NCI-H1092 (cell line): ENCODE measurements at places on chromosomes 7 and 10.

DNA sequence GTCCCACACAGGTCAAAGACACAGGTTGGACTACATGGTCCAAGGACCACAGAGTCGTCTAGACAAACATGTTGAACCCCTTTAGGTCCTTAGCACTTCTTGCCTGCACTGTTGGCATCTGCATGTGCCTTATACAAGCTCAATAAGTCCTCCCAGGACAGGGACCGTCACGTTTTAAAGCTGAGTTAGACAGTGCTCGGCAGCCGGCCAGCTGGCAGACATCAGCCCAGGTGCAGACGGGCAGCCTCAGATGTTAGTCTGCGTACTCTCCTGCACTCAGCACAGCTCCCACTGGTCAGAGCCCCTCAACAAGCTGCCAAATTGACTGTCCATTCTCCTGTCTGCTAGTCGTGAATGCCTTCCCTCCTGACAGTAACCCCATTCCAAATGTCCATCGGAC is 34.9 kb downstream of the PARP12 start:
- DNase-seq, result no peak

- DNase-seq, result no peak
Observed at GRCh38 chr7:99562832-99563231, 4.4 kb downstream of the ZNF655 start.

DNA sequence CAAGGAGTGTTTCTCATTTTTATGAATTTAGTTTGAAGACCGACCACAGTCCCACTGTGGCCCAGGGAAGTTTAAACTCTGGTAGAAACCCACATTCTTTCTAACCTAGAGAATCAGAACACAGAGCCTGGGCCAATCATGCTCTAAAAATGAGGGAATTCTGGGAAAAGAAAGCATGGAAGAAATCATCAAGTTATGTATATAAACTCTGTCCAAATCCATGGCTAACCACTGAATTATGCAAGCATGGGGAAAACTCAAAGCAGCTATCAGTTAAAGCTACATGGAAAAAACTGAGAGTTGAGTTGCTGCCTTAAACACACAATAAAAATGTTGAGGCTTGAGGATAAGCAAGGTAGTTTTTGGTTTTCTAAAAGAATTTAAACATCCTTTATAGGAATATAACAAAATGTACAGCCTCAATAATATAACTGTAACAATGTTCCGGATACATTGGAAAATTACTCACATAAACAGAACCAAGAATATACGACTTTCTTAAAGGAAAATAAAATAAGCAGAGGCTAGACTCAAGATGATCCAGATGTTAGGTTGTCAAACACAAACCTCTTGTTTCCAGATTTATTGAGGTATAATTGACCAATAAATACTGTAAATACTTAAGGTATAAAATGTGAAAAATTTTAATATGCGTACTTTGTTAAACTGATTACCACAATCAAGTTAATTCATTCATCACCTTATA is 311.2 kb upstream of the GNAI1 start:
- no peak for DNase-seq

DNA sequence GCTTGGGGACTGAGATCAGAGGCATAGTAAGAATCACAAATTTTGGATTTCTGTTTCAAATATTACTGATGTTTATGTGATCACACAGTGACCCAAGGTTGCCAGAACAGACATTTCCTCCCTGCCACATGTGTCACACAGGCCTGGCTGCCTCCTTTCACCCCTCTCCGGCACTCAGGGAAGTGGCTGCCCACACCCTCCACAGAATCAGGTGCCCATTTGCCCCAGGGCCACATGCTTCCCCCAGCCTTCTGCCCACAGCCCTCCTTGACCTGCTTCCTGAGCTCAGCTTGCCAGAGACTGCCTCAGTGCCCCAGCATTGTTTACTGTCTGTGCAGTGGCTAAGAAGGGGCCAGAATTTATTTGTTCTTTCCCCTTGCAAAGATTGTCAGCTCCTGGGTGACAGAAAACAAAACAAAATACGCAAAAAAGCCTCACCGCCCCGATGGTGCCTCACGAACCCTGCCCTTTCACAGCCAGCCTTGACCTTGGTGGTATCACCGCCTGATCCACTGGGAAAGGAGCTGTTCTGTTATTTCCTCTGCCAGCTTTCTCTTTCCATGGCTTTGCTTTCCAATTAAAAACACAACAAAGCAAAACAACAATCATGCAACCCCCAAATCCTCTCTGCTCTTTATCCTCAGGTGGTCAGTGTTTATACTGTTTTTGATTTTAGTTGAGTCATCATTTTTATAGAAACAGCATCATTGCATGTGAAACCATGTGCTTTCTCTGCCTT is 52.8 kb downstream of the CHN2 start:
- DNase-seq, result no peak

DNA sequence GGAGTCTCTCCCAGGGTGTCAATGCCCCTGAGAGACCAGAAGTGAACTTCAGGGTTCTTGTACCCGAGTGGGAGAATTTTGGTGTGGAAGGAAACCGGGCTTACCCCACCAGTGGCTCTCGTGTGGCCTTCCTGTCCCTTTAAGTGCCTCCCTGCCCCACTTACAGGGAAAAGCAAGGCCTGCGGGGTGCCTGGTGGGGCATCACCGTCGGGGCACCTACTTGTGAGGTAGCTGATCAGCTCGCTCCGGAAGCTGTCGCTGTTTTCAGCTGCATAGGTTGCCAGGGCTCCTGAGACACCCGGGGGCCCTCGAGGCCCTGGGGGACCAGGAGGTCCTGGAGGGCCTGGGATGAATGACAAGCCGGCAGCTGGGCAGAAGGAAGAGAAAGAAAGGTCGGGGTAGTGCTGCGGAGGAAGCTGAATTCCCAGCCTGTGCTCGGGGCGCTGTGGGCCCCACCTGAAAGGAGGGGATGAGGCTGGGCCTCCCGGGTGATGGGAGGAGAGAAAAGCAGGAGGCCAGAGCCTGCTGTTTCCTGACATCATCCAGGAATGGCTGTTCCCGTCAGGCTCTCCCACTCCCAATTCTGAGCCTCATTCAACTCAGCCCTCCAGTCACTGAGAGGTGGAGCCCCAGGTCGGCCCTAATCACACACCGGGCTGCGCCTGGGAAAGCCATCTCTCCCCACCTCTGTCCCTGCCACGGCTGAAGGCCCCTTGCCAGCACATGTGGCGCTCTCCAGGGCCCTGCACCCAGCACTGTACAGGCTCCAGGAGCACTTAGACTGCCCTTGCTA is 51.1 kb downstream of the COL17A1 start:
- no peak for DNase-seq

- no peak for DNase-seq
Observed at GRCh38 chr10:118926903-118927302, 102.6 kb upstream of the NANOS1 start.

DNA sequence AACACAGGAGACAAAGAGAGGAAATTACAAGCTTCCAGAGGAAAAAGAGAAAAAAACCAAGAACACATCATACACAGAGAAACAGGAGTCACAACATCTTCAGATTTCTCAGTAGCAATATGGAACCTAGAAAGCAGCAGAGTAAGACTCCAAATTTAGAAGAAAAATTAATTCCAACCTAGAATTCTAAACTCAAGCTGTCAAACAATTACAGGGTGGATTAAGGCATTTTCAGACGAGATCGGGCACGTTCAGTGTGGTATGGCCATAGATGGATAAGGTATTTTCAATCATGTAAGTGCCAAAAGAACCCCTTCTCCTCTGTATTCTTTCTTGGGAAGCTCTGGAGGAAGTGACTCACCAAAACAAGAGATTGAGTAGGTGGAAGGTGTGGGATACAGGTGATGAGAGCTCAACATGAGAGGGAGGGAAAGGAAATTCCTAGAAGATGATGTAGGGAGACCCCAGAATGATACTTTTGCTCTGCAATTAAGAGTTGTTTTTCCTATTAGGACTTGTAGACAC is 51.6 kb downstream of the FAM204A start:
- DNase-seq, result no peak

- no peak for DNase-seq
Observed at GRCh38 chr7:135833642-135834041, 85.0 kb upstream of the FAM180A start.

DNA sequence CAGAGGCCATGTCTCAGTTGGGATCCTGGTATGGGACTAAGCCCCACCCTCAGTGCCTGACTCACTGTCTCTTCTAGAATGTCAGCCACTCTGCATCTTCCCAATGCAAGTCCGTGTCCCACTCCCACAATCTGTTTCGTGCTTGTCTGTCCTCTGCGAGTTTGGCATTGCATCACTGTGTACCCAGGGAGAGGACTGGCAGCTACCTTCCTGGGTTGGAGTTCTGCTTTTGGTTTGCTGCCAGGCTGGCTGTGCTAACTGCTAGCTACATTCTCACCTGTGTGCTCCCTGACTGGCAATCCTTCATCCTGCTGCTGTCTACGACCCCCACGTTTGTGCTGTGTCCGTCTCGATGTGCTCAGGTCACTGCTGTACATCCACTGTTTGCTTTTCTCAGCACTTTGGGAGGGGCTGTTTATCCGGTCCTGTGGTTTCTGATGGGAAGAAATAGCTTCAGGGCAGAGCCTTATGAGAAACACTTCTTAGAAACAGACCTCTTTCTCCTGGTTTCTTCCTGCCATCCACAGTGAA is 56.0 kb upstream of the GLI3 start:
- no peak for DNase-seq

GRCh38 chr7:18003286-18003994 is 24.2 kb downstream of the PRPS1L1 start:
- DNase-seq, result no peak

GRCh38 chr10:124053971-124054370 is 39.4 kb downstream of the CHST15 start:
- no peak for DNase-seq

GRCh38 chr7:150413640-150414081 is 34.5 kb downstream of the ZNF775 start:
- no peak for DNase-seq

DNA sequence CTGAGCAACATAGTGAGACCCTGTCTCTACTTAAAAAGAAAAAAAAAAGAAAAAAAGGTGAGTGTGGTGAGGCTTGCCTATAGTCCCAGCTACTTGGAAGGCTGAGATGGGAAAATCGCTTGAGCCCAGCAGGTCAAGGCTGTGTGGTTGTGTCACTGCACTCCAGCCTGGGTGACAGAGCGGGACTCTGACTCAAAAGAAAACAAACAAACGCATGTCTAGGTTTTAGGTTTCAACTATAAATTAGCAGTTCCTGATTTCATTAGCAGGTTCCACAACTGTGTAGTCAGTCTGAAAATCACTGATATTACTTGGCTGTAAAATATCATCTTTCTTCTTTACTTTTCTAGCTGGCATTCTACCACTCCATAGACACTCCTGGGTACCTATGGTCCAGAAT is 155.7 kb upstream of the HGF start:
- no peak for DNase-seq

GRCh38 chr10:15572531-15573045 is 147.1 kb downstream of the ITGA8 start:
- no peak for DNase-seq

- DNase-seq, result no peak
Observed at GRCh38 chr7:44163591-44163990, 22.5 kb upstream of the MYL7 start.

DNA sequence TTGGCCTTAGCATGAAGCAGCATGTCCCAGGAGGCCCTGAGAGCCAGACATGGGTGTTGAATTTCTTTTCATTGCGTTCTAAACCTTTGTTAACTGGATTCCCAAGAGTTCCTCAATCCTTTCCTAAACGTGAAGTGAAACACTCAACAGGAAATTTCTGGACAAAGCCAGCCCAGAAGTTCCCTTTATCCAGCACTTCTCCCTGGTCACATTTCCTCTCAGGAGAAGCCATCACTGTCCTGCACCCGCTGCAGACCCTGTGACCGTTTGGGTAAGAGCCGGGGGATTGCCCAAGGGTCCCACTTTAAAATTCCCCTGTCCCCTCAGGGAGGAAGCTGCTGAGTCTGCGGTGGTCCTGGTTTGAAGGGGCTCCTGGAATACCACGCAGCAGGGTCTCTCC is 88.0 kb upstream of the ZPBP start:
- no peak for DNase-seq

DNA sequence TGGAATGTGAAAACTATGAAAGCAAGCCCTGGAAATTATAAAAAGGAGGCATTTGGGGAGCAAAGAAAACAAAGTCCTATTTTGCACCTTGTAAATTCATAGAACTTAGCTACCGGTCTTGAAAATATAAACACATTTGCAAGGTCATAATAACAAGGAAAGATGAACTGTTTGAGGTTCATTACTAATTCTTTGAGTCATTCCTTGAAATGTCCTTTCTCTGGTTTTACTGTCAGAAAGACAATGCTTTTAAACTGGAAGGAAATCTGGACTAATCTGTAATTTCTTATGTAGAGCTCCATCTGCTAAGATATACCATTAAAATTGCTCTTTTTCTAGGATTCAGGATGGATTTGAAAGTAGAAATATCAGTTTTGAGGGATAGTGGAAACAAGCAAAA is 1.4 kb downstream of the ERLIN1 start:
- DNase-seq, result no peak

DNA sequence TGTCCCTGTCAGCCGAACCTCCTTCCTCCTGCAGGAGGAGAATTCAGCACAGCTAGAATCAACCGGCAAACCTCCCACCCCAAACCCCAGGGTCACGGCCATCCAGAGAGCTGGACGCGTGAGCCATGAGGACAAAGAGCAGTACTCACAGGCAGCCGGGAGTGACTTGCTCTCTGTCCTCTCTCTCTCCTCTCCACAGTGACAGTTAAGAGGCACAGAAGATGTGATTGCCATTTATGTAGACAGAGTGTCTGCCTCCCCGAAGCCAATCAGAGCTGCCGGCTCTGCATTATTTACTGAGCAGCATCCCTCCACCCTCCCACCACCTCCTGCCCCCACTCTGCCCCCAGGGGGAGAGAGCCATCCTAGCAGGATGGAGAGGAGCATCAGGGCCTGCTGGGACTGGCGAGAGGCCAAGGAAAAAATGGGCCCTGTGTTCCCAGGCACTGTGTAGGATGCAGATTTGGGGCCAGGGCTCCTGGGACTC is 4.3 kb downstream of the DDC start:
- peak; percentile 96 for DNase-seq

GRCh38 chr10:108454793-108455192 is 1290.3 kb upstream of the SORCS1 start:
- DNase-seq, result no peak

- no peak for DNase-seq
Observed at GRCh38 chr10:62806251-62806650, 1.7 kb downstream of the ADO start.

GRCh38 chr7:106358103-106358663 is 73.4 kb upstream of the NAMPT start:
- no peak for DNase-seq

GRCh38 chr10:112711366-112711765 is 238.7 kb upstream of the TCF7L2 start:
- DNase-seq, result no peak
